ENCODE measurements at places on chromosomes 4 and X.

GRCh38 chr4:151581570-151581969 is 172.6 kb downstream of the FHIP1A start:
- DNase-seq = no peak

DNA sequence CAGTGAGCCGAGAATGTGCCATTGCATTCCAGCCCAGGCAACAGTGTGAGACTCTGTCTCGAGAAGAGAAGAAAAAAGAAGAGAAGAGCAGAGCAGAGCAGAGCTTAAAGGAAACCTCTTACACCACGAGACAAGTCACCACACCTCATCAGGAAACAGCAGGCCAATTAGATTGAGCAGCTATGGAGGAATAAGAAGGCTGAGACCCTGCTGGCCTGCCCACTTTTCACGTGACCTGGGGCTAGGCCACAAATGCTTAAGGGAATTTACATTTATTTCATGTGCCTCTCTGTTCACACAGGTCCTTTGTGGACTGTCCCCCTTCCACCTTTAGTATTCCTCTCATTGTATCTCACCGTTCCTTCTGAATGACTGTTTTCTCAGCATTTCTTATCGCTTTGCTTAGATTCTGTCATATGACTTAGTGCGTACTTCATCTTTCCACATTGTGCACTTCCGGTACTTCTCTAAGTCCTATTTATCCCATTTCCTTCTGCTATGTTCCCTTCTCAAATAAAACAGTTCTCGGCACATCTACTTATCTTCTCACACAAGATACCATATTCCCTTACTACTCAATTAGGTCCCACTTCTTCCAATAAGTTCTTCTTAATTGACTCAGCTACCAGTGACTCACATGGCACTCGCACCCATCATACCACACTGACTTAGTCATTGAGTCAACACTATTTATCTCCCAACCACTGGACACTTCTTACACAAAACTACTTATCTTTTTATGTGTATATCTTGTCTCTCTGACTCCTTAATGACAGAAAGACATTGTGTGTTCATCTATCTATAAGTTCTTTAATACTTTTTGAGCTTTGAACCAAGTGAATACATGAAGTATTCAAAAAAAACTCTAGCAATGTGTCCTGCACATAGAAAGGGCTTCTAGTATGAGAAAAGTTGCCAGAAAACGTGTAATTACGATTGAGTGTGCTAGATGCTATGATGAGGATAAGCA is 11.0 kb downstream of the CUL4B start:
- no peak for DNase-seq

GRCh38 chr4:67071641-67072040 is 473.7 kb downstream of the CENPC start:
- no peak for DNase-seq

- no peak for DNase-seq
Observed at GRCh38 chr4:70654605-70655011, 11.7 kb downstream of the JCHAIN start.

DNA sequence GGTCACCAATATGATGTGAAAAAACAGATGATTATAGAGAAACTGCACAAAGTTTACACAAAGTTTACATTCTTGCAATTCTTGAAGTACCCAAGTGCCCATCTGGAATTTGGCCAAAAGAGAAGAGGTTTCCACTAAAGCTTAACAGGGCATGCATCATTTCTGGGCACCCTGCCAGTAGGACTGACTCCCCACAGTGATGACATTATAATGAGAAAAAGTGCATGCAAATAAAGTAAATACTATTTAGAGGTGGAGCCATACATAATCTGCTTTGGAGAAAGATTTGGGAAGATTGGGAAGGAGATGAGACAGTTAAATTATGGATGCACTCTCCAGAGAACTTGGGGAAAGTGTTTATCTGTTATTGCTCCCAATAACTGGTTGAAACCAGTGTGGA is 93.7 kb upstream of the TRPC3 start:
- DNase-seq = no peak

- no peak for DNase-seq
Observed at GRCh38 chrX:13177921-13178566, 133.6 kb upstream of the FAM9C start.

GRCh38 chr4:132493476-132493875 is 655.6 kb upstream of the PCDH10 start:
- DNase-seq = no peak

DNA sequence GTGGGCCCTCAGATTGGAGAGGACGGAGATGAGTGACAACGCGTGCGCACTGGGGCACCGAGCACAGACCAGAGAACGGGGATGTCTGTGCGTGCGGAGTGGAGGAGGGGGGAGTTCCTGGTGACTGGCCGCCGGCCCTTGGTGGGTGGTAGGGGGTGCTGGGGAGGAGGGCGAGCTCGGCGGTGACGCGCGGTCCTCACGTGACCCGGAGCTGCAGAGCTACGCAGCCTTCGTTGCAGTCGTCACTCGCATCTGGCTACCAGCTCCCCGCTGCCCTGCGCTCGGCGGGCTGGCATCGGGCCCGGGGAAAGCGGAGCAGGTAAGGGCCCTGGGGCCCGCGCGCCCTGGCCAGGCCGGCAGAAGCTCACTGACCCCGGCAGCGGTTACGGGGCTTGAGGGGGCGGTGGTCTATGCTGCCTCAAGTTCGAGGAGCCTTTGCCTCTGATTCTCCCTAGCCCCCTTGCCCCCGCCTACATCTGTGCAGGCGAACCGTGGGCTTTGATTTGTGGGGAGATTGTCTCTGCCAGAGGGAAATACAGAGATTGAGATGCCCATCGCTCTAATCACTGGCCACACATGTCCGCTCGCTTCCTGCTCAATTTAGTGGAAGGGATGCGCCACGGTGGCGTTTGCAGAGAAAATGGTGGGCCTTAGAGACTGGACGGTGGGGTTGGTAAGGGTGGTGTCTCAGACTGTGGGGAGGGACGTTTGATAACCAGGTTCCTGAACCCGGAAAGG is at the start of gene ARMCX4:
ARMCX4 (plus strand) TSS at position 245 of the 738 bp plus-strand sequence. CDS start 3,134 bp downstream, outside the sequence.
- peak; percentile 7 for DNase-seq

DNA sequence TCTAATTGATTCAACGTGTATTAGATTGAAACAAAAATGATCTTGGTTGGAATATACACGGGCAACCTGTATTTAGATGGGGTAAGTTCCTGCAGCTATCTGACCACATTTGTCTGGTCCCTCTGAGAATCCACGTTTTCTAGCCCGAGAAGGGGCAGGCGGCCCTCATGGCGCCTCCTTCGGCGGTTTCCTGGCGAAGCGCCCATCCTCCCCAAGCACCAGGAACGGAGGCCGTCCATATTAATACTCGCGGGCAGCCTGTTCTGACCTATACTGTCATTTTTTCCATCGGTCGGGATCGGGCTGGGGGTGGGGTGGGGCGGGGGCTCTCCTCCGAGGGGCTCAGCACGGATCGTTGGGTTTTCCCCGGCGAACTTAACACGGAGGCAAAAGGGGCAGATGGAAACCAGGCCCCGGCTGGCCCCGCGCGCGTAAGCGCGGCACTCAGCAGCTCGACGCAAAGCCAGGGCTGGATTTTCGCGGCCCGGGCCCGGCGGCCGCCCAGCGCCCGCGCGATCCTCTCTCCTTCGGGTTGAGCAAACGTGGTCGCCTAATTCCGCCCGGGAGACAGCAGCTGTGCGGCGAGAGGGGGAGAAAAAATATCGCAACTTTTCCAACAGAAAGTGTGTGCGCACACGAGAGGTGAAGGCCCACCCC is 77.2 kb upstream of the BCOR start:
- DNase-seq = no peak

DNA sequence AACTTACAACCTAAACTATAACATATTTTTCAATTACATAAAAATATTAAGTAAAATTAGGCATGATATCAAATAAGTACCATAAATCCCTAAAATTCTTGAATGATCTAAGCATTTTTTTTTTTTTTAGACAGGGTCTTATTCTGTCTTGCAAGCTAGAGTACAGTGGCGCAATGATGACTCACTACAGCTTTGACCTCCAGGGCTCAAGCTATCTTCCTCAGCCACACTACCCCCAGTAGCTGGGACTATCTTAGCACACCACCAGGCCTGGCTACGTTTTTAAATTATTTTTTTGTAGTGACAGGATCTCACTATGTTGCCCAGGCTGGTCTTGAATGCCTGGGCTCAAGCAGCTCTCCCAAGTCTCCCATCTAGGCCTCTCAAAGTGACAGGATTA is 1042.3 kb downstream of the FSTL5 start:
- no peak for DNase-seq

DNA sequence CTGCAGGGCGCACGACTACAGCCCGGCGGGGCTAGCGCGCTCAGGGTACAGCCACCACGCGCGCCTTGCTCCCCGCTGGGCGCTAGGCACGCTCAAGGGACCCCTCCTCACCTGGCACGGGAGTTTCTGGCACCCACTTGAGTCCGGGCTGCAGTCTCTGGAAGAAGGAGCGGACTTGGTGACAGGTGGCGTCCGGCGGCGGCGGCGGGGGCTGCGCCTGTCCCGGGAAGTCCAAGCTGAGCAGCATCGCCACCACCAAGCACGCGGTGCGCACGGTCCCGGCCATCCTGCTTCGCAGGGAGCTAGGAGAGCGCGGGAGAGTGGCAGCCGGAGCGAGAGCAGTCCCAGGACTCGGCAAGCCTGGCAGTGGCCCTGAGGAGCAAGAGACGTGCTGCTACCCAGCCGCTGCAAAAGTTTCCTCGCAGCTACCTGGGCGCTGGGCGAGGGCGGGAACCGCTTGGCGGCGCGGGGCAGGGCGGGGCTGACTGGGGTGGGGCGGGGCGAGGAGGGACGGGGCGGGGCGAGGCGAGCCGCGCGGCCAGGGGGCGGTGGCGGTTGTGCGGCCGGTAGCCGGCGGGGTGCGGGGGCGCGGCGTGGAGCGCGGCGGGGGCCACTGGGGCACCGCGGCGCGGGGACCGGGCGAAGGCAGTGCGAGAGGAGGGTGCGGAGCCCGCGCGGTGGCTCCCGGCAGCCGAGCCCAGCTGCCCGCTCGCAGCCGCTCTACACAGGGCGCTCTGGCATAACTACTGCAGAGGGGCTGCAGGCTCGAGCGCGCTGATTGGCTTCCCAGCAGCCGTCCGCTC is at the start of gene GPC3:
GPC3 (minus strand) TSS at position 431 of the 803 bp plus-strand sequence.
- DNase-seq = peak; percentile 15

DNA sequence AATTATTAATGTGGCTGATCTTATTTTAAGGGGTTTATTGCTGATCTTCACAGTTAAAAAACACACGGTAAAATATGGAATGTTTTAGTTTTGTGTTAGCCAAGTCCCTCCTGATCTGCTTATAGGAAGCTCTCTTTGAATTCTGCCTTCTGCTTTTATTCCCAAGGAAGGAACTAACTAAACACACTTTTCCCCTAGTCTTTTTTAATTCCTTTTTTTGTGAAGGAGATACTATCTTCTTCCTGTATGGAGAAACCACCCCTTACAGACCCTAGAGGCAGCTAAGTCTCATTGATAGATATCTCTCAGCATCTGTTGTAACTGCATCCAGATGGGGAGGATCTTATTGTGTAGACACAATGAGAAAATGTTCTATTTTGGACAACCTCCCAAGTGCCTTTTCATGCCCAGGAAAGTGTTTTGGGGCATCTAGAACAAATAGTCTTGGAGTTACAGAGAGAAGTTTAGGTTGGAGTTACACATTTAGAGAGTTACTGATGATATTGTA is 64.4 kb downstream of the AFF1 start:
- DNase-seq = no peak

- no peak for DNase-seq
Observed at GRCh38 chrX:43448688-43449087, 207.4 kb upstream of the MAOA start.

DNA sequence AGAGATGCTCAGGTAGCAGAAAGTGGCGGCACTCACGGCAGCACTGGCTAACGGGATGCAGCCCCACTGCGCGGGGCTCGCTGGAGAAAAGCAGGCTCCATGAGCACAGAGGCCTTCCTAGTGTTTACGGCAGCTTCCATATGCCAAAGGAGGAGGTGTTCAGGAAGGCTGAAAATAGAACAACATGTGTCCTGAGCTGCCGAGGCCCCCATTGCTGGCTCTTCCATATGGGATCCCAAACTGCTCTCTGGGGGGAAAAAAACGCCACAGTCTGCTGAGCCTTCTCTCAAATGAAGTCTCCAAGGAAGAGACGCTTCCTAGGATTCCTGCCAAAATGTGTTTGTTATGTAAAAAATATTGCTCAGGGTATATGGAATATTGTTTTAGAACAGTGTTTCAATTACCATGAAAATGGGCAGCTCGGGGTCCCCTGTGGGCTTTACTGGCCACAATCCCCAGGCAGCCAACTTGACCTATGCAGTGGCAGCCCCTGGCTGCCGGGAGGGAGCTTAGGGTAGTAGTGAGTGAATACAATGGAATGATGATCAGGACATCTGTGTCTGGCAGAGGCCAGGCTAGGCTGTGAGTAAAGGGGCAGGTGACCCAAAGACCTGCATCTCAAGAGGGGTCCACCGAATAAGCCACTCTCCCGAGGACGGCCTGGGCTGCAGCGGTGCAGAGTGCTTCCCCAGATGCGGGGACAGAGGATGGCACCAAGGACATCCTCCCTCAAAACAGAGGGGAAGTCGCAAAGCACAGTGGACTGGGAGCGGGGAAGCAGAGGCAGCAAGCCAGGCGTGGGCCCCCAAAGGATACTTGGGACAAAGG is 170.1 kb downstream of the AFAP1 start:
- no peak for DNase-seq

DNA sequence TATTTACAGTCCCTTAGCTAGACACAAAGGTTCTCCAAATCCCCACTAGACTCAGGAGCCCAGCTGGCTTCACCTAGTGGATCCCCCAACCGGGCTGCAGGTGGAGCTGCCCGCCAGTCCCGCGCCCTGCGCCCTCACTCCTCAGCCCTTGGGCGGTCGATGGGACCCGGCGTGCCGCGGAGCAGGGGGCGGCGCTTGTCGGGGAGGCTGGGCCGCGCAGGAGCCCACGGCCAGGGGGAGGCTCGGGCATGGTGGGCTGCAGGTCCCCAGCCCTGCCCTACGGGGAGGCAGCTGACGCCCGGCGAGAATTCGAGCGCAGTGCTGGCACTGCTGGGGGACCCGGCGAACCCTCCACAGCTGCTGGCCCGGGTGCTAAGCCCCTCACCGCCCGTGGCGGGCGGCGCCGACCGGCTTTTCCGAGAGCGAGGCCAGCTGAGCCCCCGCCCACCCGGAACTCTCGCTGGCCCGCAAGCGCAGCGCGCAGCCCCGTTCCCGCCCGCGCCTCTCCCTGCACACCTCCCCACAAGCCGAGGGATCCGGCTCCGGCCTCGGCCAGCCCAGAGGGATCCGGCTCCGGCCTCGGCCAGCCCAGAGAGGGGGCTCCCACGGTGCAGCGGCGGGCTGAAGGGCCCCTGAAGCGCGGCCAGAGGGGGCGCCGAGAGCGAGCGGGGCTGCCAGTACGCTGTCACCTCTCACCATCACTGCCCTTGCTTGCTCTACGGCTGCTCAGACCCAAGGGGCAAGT is 39.4 kb downstream of the WFS1 start:
- no peak for DNase-seq

GRCh38 chr4:20305976-20306375 is 54.3 kb downstream of the SLIT2 start:
- DNase-seq = no peak

- DNase-seq = no peak
Observed at GRCh38 chr4:165006456-165006855, 25.3 kb upstream of the TRIM60 start.

All from activated CD8-positive, alpha-beta memory T cell treated with anti-CD3 and anti-CD28 coated beads for 1 hour (primary cell).